ENCODE measurements at places on chromosomes 1 and 21. TPM values are rescaled to one million over a fixed set of nuclear protein-coding genes. Genes with fewer than 3 reads are reported as not detected.

OR2T35 gene
- total RNA-seq, result not detected

GRCh38 chr1:9135073-9135836 is 6.4 kb upstream of the GPR157 start:
- DNase-seq, result no peak

INKA2 gene
- 18.4 TPM for total RNA-seq

DNA sequence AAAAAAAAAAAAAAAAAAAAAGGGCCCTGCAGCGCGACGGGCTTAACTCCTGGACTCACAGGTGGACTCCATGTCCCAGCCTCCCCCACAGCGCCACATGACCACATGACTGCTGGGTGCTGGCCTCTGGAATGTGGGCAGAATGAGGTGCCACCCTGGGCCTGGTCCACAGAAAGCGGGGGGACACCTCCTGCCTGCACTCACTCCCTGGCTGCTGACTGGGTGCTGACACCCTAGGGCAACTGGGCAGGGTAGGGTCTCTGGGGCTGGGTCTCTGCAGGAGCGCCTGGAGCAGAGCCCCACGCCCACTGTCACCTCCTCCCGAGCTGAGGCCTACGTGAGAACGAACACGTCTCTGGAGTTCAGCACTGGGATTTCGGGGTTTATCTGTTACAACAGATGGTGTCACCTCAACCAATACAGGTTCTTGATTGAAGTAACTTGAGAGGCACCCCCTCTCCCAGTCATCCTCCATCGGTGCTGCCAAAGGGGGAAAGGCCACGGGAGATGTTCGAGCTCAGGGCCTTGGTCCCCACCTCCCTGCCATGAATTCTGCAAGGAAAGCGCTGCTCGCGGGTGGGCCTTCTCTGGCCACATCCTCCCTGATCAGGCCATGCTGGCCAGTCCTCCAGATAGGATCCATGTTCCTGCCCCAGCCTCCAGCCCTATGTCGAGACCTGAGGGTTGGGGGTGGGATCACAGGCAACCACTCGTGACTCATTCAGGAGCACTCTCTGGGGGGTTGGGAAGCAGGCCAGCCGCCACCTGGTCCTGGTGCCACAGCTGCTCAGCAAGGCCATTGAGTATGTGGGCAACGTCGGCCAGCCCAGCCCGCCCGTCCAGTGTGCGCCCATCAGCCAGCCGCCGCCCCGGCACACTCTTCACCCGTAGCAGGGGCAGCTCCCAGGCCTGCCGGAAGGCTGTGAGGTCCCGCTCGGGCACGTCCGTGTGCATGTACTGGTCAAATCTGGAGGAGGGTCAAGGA is 5.4 kb downstream of the CPLANE2 start:
- DNase-seq, result peak; percentile 12

DNA sequence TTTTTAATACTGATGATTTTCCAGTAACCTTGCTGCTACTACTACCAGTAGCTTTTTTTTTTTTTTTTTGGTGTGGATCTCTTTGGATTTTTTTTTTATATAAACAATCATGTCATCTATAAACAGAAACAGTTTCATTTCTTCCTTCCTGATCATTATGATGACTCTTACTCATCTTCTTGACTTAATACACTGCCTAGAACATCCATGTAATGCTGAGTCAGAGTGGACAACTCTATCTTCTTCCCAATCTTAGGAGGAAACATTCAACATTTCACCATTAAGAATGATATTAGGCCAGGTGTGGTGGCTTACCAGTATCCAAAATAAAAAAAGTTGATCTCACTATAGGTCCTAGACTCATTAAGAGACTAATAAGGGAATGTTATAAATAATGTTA is 69.1 kb downstream of the RUSC1 start:
- DNase-seq, result no peak

DNA sequence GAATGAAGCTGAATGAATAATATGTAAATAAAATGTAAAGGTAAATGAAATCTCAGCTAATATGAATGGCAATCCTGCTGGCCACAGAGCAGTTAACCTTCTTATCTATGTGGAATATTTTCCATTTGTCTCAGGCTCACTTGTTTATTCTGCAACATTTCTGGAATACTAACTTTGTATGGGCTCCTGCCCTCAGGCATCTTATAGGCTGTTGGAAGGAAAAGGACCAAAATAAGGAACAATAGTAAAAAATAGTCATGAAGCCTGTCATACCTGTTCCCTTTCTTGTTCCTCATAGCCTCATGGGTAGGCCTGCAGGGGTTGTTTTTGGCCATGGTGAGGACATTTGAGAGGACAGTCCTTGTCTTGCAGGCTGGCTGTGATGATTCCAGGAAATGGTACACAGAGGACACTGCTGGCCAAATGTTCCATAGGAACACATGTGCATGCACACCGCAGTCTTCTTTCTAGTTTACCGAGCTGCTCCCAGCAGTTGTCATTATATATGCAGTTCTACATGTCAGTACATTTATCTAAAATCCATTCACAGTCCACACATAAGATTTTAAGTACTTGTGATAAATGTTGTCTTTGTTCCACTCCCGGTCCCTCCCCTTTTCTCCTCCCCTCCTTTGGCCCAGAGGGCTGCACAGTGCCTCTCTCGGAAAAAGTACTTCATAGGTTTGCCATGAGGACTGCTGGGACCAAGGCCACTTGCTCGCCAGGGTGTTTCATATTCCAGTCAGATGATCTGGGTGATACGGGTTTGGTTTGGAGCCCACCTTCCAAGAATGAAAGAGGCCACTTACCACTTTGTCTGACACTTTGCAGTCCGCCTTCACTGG is 15.2 kb upstream of the KCNQ4 start:
- DNase-seq, result no peak

- no peak for DNase-seq
These were observed 176.0 kb downstream of the ATP6V1G3 start for GRCh38 chr1:198364471-198364870.

DNA sequence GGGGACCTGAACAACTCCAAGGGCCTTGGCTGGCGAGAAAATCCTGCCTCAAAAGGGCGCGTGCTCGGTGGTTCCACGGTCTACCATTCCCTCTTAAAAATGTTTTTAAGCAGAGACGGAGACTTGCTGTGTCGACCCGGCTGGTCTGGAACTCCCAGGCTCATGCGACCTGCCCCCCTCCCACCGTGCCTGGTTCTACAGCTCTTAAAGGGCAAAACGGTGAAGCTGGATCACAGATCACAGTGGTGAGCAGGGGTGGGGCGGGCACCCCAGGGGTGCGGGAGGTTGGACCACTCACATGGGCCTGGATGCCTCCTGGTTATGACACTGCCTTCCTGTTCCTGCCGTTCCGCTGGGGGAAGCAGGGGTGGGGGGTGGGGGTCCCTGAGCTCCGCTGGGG is 4.2 kb upstream of the C1orf159 start:
- peak; percentile 13 for DNase-seq

GRCh38 chr1:87204441-87204840 is 124.2 kb upstream of the LMO4 start:
- DNase-seq, result no peak

GRCh38 chr21:45283611-45284455 is 3.9 kb downstream of the POFUT2 start:
- no peak for DNase-seq

DNA sequence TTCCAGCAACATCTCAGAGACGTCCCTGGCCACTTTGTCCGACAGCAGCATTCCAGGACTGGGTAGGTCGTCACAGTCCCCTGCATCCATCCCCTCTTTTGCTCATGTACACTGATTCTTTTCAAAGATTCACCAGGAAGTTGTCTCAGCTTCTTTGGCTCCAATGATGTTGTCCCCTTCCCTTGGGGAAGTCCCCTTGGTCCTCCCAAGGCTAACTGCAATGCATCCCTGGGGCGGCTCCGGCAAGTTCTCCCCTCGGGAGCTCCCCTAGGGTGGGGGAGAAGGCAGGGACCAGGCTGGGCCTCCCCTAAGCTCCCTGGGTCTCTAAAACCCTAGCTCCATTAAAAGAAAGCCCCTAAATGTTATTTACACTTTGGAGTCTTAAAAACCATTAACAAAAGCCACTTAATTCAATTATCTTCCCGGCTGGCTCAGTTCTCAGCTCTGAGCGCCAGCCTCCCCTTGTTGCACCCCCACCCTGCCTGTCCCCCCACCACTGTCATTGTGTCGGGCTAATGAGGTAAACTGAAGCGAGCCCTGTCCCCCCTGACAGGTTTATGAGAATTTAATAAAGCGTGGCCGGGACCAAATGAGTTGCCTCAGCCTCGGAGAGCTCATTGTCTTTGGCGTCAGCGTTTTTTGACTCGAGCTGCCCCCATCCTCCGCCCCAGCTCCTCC is 25.3 kb downstream of the KNCN start:
- no peak for DNase-seq

HHAT gene
- total RNA-seq, result 1.6 TPM

DNA sequence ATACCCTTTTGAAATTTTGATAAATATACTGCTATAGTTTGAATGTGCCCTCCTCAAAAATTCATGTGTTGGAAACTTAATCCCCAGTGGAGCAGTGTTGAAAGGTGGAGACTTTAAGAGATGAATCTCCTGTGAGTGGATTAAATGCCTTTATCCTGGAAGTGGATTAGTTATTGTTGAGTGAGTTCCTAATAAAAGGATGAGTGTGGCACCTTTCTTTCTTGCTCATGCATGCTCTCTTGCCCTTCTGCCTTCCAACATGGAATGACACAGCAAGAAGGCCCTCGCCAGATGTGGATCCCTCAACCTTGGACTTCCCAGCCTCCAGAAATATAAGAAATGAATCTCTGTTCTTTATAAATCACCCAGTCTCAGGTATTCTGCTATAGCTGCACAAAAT is 51.8 kb downstream of the CD160 start:
- DNase-seq, result no peak

PTGFR gene
- total RNA-seq, result 7.9 TPM

GRCh38 chr1:41861535-41862383 is 57.0 kb downstream of the HIVEP3 start:
- DNase-seq, result no peak

GRCh38 chr1:50135716-50136115 is 27.0 kb downstream of the ELAVL4 start:
- DNase-seq, result no peak

- no peak for DNase-seq
These were observed 147.6 kb upstream of the C1orf174 start for GRCh38 chr1:4047666-4048065.

AMPD1 gene
- not detected for total RNA-seq

DNA sequence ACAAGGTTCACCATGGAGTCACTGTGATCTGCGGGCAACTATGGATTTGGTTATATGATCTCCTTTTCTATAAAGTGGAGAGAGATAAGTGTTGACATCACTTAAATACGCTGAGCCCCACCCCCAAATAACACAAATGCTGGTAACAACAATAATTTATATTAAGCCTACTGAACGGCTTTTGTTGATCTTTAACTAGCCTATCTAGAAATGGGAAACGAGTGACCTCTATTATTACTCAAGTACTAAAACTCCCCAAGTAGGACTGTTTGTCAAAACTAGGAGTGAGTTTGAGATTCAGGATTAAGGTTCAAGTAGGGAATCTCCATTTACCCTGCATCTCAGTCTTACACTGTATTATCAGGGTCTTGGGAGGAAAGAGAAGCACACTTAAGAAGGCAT is 52.2 kb downstream of the MAP3K7CL start:
- no peak for DNase-seq

GRCh38 chr1:9352377-9353134 is 59.9 kb downstream of the SPSB1 start:
- no peak for DNase-seq

- peak; percentile 57 for DNase-seq
These were observed 108.2 kb upstream of the TMPRSS2 start for GRCh38 chr21:41616031-41616591.

DNA sequence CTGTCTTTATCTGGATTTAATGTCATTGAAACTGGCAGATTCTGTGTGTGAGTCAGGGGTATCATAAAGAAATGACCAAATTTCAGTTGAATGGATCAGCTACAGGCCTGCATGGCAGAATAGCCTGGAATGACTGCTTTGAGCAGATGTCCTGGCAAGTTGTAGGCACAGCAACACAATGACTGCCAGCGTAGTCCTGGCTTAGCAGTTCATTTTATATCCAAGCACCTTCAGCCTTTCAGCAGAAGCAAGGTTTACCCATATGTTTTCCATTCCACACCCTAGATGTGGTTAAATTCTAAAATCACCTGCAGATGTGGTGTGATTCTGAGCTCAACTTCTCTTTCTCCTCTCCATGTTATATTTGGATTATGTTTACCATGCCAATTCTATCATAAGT is 22.3 kb upstream of the PTGFR start:
- no peak for DNase-seq

DNA sequence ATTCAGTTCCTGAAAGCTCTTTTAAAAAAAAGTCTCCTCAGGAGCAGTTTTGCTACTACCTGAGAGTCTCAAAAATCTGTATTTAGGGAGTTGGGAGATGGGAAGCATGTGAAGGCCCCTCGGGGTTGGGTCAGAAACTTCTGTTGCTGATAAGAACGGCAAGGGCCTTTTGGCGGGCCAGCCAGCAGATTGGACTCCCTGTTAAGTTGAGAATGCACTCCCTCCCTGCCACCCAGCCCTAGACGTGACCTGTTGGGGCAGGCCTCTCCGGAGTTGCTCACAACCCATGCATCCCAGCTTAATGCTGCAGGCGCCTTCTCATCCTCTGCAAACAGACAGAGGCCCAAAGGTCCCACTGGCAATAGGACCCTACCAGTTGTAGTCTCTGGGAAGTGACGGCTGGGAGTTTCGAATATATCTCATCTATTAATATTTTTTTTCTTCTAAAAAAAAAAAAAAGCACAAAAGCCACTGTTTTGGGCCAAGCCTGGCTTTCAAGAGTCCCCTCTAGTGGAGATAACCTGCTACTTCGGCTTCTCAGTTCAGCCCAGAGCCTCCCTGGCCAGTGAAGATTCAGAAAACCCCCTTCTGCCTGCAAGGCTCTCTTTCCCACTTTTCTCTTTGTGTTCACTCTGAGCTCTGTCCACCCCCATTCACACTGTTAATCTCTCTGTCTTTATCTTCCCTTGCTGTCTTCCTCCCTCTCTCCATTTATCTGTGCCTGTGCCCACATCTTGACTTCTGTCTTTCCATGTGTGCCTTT is 5.3 kb downstream of the PLXNA2 start:
- no peak for DNase-seq

TACSTD2 gene
- total RNA-seq, result 0.81 TPM

EFNA1 gene
- total RNA-seq, result 39.1 TPM

DNAJC28 gene
- total RNA-seq, result 5.5 TPM

SIM2 gene
- total RNA-seq, result not detected

Measured in left cardiac atrium (tissue), 4 donors.